ENCODE measurements at places on chromosomes 5 and 9. TPM values are rescaled to one million over a fixed set of nuclear protein-coding genes. Genes with fewer than 3 reads are reported as not detected.
A peak's percentile ranks its signal among the peaks of the same experiment; 100 is the strongest.

ZBED3 gene
- 2.6 TPM for total RNA-seq

DNA sequence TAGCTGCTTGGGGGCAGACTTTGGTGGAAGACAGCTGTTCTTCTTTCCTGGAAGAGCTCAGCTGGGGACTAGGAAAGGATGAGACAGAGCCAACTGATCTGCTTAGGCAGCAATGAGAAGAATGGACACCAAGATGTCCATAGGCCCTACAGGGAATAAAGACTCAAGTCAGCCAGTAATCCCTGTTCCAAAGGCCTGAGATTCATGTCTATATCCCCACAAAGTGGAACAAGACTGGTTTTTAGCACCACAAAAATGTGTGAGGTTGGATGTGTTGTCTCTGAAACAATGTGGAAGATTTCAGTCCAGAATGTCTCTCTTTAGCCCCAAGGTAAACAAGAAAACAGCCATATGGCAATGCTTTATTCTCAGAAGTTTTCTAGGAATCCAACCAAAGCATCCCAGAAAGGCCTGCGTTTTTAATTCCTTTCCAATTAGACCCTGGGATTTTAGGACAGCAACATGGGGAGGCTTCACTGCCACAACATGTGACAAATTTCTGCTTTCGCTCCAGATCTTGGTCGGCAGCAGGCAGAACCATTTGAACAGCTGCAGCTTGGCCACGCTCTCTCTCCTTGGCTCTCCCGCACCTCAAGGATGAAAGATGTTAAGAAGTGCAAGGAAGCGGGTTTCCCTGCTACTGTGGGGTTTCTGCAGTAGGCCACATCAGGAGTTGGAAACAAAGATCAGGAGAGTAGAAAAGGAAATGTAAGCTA, 245.1 kb downstream of the FSTL4 start:
- peak; percentile 45 for DNase-seq

SLCO4C1 gene
- total RNA-seq, result 4.2 TPM

- DNase-seq, result no peak
Measured at GRCh38 chr5:160702934-160703333, 149.1 kb downstream of the ATP10B start.
